Mucosa of descending colon (tissue), 3 donors: ENCODE measurements at places on chromosomes 7 and 10.
A peak's percentile ranks its signal among the peaks of the same experiment; 100 is the strongest.

- no peak for DNase-seq
Measured at GRCh38 chr7:27167916-27168264, 2.6 kb upstream of the HOXA9 start.

DNA sequence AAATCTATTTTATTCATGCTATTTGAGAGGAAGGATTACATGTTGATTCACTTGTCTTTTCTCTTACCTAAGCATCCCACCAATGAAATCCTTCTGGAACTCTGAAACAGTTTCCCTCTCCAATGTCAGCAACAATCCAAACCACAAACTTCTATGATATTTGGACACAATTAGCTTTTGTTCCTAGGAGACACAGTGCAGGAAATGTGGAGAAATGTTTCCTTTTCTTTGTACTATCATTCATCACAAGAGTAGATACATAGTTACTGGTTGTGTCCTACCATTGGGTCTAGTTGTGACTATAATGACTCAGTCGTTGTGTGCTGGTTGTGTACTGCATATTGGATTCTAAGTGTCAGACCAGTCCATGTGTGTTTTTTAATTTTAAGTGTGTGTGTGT is 156.8 kb upstream of the MAGI2 start:
- no peak for DNase-seq

- no peak for DNase-seq
Measured at GRCh38 chr10:11213137-11213536, 195.5 kb downstream of the CELF2 start.

DNA sequence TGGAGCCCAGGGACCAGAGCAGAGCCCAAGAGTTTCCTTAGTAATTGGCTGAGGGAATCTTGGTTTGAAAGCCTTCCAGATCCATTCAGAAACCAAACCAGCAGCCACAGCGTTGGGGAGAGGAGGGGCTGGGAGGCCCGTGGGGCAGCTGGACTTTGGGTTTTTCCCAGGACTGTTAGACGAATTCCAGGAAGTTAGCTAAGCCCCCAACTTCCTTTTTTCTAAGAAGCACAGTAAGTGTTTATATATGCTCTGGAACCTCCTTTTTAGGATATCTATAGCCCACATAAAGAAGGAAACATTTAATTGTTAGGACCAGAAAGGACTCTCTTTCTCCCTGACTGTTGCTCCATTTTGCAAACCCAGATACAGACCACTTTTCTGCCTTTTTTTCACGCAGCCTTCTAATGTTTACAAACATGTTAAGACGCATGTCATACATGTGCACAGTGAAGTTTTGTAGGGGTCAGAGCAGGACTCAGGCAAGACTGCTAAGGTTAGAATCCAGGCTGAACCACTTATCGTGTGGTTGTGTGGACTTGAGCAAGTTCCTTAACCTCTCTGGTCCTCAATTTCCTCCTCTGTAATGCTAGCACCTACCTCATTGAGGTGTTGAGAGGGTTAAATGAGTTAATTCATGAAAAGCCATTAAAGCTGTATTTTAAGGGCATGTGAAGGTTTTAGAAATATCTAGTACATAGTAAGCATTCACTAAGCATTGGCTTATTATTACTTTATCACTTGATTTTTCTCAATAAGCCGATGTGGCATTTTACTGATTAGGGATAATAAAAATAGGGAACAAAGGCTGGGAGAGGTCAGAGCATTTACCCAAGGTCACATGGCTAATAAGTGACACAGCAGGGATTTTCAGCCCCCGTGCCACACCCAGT is 42.4 kb downstream of the TBATA start:
- DNase-seq, result peak; percentile 43

GRCh38 chr7:83633516-83633915 is 15.4 kb downstream of the SEMA3E start:
- DNase-seq, result no peak

- DNase-seq, result no peak
Measured at GRCh38 chr10:80126876-80127275, 5.7 kb upstream of the PLAC9 start.

GRCh38 chr7:144035385-144035784 is 13.4 kb upstream of the OR2A5 start:
- no peak for DNase-seq

DNA sequence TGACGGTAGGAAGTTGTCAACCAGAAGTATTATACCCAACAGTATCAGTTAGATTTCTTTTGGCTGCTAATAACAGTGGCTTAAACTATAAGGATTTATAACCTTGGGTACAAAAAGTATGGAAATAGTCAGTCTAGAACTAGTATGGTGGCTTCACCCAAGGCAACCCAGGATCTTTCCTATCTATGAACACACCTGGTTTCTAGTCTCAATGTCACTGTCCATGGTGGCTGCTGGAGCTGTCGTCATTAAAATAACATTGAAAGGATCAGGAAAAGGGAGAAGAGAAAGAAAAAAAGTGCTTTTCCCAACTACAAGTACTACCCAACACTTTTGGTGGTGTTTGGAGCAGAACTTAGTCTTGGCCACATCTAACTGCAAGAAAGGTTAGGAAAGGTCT is 27.7 kb downstream of the PHTF2 start:
- no peak for DNase-seq

DNA sequence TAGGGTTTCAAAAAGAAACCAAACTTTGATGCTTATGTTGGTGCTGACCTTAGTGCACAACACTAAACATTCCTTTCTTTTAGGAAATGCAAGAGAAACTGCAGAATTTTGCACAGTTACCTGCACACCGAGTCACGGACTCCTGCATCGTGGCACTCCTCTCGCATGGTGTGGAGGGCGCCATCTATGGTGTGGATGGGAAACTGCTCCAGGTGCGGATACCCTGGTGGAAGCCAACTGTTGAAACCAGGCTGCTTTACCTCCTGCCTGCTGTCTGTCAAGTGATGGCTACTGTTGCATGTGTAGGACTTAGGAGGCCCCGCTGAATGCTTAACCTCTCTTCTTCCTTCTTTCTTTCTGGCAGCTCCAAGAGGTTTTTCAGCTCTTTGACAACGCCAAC is 11.7 kb downstream of the CASP2 start:
- DNase-seq, result no peak

DNA sequence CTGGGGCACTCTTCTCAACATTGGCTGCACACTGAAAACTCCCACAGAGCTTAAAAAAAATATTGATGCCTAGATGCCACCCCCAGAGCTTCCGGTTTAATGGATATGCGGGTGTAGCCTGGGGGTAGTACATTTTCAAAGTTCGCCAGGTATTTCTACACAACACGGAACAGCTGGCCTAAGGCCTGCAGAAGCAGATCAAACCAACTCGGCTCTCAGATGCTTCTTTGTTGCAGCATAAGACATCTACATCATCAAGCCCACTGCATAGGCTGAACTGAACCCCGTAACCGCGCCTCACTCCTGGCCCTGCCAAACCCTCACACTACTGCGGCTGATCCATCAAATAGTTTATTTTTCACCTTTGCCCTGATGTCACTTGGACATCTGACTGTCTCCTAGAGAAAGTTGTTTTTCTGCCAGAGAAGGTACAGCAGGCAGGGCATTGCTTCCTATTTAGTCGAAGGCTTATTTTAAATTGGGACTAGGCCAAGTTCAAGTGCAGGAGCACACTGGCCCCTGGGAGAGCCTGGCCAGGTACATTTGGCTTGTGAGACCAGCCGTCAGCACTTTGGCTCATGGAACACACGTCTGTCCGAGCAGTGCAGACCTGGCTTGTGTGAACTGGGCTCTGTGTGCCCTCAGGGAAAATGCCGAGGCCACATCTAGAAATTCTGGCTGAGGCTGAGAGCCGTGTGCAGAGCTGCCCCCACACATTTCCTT is 113.3 kb downstream of the TACC2 start:
- DNase-seq, result no peak

GRCh38 chr7:69256634-69257081 is 341.6 kb upstream of the AUTS2 start:
- peak; percentile 21 for DNase-seq

- DNase-seq, result no peak
Measured at GRCh38 chr10:107856047-107856315, 691.5 kb upstream of the SORCS1 start.

GRCh38 chr7:47698386-47698785 is 116.5 kb upstream of the TNS3 start:
- no peak for DNase-seq

- DNase-seq, result no peak
Measured at GRCh38 chr10:73842349-73842748, 31.0 kb upstream of the NDST2 start.

GRCh38 chr7:46518713-46519112 is 597.6 kb upstream of the IGFBP3 start:
- no peak for DNase-seq

DNA sequence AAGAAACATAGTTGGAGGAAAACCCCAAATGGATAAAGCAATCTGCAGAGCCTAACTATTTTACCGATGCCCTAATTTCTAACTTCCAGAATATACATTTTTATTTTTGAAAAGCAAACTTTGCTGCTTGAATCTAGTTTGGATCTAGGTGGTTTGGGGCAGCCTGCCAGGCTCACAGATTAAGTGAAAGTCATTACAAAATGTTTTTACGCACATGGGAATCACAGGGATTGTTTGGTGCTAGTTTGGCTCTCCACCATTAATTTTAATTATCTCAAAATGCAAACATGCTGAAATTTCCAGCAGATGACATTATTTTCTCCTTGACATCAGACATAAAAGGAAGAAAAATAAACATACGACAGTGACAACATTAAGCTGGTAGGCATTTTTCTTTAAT is 166.7 kb upstream of the INHBA start:
- no peak for DNase-seq

- DNase-seq, result no peak
Measured at GRCh38 chr7:133478591-133479135, 225.8 kb downstream of the EXOC4 start.

GRCh38 chr7:131925636-131926035 is 369.2 kb upstream of the PODXL start:
- no peak for DNase-seq

- peak; percentile 35 for DNase-seq
Measured at GRCh38 chr7:32658467-32658869, 163.2 kb downstream of the AVL9 start.

DNA sequence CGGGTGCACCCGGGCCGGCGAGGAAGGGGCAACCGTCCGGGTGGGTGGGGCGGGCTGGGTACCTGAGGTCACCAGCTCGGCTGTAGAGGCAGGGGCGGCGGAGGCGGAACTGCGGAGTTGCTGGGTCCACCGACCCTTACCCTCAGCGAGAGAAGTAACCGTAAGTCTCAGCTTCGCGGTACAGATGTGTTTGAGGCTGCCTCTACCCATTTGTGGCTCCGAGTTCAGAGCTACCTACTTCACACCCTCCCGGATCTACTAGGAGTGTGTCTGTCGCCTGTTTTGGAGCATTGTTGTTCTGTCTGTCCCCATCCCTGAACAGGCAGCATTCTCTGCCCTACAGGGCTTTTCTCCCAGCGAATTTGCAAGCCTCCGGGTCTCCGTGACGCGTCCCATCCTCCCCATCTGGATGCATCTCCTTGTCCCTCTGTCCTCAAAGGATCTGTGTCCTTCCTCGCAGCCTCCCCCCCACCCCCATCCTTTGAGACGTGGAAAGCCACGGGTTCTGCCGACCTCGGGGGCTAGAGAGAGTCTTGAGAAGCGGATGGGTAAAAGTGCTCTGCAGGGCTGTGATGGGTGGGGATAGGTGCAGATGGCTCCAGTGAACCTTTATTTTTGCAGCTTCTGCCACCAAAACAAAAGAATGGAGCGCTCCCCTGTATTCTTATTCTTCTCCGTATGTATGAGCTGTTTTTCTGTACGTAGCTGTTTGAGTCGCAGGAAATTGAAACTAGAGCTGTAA is 757 bp downstream of the ANKIB1 start:
- DNase-seq, result peak; percentile 46

DNA sequence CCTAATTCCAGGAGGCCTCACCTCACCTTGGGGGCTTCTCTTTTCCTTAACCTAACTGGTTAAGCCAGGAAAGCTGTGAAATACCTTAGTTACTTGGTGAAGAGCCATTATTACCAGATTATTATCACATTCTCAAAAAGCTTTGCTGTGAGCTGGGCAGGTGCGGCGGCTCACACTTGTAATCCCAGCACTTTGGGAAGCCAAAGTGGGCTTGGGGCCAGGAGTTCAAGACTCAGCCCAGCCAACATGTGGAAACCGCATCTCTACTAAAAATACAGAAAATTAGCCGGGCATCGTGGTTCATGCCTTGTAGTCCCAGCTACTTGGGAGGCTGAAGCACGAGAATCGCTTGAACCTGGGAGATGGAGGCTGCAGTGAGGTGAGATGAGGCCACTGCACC is 102.4 kb upstream of the KLF6 start:
- no peak for DNase-seq

DNA sequence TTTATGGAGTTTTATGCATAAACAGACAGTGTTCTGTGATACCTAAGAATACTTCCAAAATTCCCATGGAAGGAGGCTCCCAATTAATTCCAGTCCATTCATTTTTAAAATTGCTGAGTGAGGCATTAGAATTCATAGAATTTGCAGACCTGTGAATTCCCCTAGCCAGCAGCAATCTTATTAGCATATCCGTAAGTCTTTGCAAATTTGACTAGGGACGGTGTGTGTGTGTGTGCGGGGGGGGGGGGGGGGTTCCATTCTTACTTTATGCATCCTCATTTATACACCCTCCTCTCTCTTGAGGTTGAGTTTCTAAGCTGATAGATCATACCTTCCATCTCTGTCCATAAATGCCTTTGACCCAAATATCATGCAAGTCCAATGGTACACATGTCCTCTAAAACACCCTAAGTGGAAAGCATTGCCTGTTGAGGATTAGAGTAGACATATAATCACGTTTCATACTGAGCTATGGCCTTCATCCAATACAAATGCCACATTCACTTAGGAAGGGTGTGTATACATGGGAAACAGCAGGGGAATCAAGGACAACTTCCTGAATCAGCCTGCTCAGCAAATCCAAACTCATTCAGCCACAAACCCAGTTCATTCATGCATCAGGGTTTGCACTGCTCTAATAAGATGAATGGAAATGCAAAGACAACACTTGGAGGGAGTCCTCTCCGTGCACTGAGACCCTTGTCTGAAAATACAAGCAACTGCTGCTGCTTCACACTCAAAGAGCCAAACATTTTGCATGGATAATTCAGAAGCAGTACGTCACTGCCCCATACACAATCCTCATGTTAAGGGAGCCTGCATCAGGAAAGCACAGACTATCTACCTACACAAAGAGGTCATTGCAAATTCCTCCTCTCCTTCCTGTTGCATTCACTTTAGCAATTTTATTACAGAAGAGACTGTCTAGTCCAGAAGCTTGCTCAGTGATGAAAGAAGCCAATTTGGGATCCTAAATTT is 350.8 kb downstream of the KCNMA1 start:
- no peak for DNase-seq

- DNase-seq, result no peak
Measured at GRCh38 chr10:130231251-130231741, 95.1 kb downstream of the GLRX3 start.

GRCh38 chr10:8444630-8445029 is 390.1 kb downstream of the GATA3 start:
- no peak for DNase-seq

DNA sequence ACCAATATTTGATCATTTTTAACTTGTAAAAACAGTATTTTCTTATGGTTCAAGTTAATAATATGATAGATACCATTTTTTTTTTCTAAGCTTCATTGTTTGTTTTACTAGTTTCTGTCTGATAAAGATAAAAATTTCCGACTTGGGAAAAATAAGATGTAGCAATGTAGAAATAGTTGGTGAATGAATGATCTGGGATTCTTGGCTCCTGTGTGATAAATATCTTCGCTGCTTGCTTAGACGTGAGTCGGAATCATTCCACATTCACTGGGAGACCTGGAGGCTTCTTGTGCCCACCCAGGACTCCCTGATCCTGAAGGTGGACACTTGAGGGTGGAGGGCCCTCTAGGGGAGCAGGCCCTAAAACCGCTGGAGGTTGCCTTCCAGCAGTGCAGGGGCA is 47.9 kb downstream of the EXOC4 start:
- DNase-seq, result no peak
